NCI-H524 treated with DMSO at 0.1 percent for 48 hours (cell line): ENCODE measurements at places on chromosomes 6 and 20.

DNA sequence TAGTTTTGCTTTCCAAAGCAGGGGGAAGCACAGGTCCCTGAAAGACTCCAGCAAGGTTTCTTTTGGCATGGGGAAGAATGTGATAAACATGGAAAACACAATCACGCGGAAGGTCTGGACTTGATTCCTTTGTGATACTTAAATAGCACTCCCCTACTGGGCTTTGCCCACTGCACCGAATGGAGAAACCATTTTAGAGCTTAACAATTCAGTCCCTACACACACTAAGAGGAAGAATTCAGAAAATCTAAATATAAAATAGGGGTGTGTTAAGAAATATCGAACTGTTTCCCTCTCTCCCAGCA, 71.4 kb upstream of the NHSL1 start:
- no peak for DNase-seq

DNA sequence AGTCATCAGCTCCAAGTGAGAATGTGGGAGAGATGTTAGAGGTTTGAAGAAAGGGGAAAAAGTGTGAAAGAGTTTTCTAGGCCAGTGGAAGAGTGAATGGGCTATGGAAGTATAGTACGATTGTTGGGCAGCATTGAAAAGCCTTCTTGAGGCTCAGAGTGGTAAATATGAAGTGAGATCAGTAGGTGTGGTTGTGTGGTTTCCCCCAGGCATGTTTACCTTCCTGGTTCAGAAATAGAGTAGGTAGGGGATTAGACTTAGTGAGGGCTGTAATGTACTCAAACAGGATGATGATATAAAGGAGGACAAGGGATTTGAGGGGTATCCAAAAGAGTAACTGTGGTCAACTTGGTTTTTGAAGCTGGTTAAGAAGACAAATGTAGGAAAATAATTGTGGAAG, 3.7 kb downstream of the MLIP start:
- no peak for DNase-seq

- no peak for DNase-seq
Measured at GRCh38 chr20:62583424-62583920, 58.8 kb upstream of the SLCO4A1 start.

- no peak for DNase-seq
Measured at GRCh38 chr6:146915671-146916127, 288.5 kb upstream of the STXBP5 start.
